Activated T-cell treated with anti-CD3 and anti-CD28 coated beads, Interleukin-2, amount 50 U/mL, for 4 hours (primary cell): ENCODE measurements at places on chromosomes 16 and 17.
A peak's percentile ranks its signal among the peaks of the same experiment; 100 is the strongest.

- DNase-seq, result no peak
These were observed 21.5 kb upstream of the RFFL start for GRCh38 chr17:35084987-35085386.

GRCh38 chr17:29883497-29883896 is 46.5 kb downstream of the SSH2 start:
- no peak for DNase-seq

DNA sequence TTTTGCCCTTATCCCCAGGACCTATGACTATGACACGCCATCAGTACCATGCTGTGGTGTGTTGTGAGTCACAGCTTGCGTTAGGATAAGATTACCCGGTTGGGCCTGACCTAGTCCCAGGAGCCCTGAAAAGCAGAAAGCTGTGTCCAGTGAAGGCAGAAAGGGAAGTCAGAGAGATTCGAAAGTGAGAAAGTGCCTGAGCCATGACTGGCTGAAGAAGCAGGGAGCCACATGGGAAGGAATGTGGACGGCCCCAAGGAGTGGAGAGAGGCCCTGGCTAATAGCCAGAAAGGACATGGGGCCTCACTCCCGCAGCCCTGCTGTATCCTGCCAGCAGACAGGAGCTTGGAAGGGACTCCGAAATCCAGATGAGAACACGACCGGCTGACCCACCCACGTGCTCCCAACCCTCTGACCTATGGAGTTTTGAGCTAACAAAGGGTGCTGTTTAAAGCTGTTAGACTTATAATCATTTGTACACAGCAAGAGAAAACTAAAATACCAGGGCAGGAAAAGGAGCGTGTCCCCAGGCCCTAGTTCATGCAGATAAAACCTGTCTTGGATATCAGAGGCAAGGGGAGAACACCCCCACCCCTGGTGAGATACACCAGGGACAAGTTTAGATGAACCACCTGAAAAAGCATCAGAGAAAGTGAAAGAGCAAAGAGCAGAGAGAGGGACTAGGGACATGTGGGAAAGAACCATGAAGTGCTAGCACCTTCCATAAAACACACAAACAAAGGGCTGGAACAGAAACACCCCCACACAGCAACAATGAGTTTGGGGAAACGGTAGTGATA is 115.3 kb downstream of the SLC39A11 start:
- no peak for DNase-seq

- no peak for DNase-seq
These were observed 1.6 kb upstream of the IRX3 start for GRCh38 chr16:54288030-54288834.

DNA sequence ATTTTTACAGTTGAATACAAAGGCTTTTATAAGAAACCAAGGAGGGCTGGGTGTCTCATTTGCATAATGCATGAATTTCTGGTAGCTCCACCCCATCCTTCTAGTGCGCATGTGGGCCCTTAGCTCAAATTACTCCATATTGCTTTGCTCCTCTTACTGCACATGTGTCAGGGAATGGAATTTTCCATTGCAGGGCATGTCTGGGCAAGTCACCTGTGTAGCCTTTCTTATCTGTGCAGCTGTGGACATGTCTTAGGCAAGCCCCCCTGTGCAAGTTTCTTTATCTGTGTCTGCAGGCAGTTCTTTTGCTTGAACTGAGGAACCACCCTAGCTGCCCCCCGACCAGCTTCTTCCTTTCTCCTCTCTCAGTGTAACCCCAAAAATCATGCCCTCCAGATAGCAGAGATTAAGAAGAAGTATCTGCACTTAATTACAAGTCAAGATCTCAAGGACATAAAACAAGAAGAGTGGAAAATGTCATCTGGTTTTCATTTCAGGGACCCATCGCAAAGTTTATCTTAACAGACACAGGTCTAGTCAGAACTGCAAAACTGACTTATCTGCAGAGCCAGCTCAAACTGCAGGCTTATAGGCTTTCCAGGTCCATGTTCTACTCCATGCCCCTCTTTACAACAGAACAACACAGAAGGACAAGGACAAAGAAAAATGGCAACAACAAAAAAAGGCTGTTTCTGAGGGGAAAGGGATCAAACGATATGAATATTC is 137.9 kb upstream of the HS3ST4 start:
- DNase-seq, result no peak

GRCh38 chr16:51289336-51289735 is 138.3 kb upstream of the SALL1 start:
- DNase-seq, result no peak

DNA sequence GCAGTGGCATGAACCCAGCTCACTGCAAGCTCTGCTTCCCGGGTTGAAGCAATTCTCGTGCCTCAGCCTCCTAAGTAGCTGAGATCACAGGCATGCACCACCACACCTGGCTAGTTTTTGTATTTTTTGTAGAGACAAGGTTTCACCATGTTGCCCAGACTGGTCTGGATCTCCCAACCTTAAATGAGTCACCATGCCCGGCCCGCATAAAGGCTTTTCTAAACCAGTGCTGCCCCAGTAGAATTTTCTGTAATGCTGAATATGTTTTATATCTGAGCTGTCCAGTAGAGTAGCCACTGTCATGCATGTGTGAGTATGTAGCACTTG is 36.9 kb upstream of the WSB1 start:
- no peak for DNase-seq

- DNase-seq, result peak; percentile 98
These were observed 8.6 kb downstream of the KDM6B start for GRCh38 chr17:7842380-7843256.

GRCh38 chr16:67302076-67302475 is 22.7 kb downstream of the PLEKHG4 start:
- no peak for DNase-seq

GRCh38 chr17:45998987-45999899 is at the start of gene STH:
TSS of gene STH (plus strand) at chr17:45999250. CDS start at chr17:45999280, 30 bp downstream.
- no peak for DNase-seq

DNA sequence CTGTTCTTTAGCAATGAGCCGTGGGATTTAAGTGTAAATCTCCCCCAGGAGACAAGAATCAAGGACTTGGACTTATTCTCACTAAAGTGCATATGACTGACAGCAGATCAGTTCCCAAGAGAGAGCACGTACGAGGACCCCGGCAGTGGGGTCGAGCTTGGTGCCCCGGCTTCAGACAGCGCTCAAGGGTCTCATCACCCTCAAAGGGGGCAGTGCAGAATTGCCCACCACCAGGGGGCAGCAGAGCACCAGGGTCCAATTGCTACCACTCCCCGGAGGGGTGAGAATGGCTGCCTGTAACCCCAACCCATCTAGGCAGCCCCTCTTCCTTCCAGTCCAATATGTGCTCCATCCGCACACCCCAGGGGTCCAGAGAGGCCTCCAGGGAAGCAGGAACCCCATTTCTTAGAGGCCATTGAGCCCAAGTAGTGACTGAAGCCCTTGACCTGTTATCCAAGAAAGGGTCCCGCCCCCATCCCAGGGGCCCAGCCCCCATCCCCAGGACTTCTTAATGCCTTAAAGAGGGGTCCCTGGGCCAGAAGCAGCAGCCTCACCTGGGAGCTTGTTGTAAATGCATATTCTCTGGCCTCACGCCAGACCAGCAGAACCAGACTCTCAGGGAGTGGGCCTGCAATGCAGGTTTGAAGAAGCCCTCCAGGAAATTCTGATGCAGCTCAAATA is 86.1 kb downstream of the ZDHHC7 start:
- peak; percentile 71 for DNase-seq

- no peak for DNase-seq
These were observed 224.7 kb downstream of the ENGASE start for GRCh38 chr17:79299349-79299748.

- no peak for DNase-seq
These were observed 214.2 kb upstream of the TNRC6C start for GRCh38 chr17:77744066-77744988.

GRCh38 chr16:3158026-3158509 is 23.2 kb downstream of the ZNF213 start:
- peak; percentile 23 for DNase-seq

DNA sequence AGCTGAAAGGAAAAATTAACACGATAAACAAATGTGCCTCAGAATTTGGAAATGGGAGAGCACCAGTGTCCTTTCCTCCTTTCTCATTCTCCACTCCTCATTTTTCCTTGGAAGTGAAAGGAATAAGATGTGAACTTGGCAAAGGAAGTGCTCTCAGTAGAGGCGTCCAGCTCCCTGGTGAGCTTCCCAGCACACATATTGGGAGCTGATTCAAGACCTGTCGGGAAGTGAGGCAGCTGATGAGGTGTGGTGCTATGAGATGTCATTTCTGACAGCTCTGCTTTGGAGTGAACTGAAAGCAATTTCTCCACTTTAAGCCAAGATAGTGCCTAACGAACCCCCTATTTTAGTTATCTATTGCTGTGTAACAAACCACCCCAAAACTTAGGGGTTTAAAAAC is 238.5 kb upstream of the IRX3 start:
- no peak for DNase-seq

DNA sequence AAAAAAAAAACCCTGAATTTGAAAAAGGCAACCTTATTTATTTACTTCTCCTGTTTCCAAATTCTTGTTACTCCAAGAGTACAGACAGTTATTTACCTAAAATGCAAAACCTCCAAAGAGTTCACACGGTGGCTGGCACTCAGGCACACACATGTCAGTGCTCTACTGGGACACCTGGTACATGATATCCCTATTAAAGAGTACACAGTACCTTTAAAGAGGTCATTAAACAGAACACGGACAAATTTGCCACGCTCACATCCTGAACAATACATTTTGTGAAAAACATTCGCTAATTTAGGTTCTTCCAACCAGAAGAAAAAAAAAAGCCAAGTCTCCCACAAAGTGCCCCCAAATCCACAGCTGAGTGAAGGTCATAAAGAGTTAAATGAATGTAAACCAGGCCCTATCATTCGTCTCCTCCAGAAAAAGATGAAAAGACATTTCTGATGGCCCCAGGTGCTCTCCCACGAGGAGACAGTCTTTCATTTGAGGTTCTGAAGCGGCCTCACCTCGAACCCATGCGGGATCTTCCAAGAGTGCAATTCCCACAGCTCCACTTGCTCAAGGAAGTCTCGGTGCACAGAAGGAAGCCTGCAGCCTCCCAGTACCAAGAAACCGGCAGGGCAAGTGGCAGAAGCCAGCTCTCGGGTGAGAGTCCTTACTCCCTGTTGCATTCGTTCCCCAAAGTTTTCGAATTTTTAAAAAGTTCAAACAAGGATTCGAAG is 993 bp downstream of the ERN1 start:
- DNase-seq, result no peak

DNA sequence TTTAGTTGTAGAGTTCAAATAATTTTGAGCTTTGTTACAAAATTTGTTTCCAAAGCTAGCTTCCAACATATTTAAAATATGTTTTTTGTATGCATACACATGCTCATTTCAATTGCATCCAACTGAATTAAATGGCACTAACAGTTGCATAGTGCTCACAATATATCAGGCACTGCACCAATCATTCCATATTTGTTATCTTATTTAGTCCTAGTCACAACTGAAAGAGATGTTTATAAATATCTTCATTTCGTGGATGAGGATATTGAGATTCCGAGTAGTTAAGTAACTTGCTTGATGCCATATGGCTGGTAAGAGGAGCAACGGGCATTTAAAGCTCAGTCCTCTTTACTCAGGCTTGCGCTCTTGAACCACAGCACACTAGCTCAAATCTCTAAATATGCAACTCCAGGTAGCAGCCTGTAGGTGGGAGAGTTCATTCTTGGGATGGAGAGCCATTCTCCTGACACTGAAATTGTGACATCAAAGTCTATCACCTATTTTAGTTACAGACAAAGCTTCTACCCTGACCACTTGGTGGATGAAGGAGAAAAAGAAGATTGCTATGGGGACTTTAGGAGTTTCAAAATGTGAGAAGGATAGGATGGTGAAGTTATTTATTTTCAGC is 118.0 kb upstream of the CA10 start:
- DNase-seq, result no peak

GRCh38 chr17:70013911-70014310 is 61.1 kb upstream of the KCNJ16 start:
- DNase-seq, result no peak

- no peak for DNase-seq
These were observed 129.4 kb upstream of the NOL11 start for GRCh38 chr17:67588326-67588725.

GRCh38 chr16:81106826-81107503 is 10.8 kb upstream of the GCSH start:
- DNase-seq, result no peak

DNA sequence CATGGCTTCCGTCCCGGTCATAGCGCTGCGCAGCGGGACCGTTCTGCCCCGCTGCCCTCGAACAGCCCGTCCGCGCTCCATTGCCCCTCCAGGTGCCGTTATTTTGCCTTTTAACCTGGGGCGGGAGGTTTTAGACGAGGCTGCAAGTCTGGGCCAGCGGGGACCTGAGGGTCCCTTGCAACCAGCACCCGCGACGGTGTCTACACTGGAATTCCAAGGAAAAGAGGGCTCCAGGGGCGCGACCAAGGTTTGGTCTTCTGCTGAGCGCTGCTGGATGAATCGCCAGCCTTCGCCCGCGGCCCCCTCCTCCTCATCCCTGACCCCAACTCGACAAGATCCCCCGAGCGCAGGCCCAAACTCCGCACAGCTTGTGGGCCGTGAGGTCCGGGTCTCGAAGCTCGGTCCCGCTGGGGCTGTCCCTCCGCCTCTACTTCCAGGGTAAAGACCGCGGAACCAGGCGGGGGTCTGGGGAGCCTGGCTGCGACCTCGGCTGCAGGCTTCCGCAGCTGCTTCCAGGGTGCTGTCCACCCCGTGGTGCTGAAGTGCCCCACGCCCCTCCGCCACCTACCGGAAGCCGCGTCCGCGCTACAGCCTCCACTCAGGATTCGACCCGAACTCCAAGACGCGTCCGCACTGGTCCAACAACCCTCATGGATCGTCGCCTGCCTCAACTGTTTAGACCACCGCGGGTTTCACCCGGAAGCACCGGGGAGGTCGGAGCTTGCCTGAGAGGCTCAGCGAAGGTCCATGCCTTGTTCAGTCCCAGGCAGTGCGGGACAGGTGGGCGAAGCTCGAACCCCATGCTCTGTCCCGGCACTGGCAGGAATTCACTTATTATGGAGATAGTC is 10.1 kb upstream of the CA4 start:
- DNase-seq, result peak; percentile 44

DNA sequence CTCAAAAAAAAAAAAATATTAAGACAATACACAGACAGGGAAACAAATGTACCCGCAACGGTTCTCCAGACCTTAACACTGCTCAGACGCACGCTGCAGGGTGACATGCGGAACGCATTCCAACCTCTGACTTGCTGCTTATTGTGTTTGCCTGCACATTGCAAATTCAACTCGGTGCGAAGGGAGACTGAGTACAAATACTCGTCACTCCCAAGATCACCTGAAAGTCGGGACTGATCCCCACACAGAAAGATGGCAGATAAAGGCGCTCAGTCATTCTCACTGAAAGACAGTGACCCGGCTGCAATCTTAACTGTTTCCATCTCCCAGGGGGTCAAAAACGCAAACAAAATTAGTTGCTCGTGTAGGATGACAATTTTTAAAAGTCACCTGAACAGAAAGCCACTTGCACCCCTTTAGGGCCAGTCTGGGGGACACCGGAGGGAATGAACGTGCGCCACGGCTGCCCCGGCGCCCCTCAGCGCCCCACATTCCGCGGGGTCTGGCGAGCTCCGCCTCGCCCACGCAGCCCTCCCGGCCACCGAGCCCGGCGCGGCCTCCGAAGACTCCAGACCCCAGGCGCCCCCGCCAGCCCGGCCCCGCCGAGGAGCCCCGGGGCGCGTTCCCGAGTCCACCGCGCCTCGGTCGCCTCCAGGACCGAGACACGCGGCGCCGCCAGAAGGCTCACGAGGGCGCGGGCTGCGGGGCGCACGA is 589 bp downstream of the CLCN7 start:
- no peak for DNase-seq
